Ascending aorta (tissue), 2 donors: ENCODE measurements at places on chromosomes 4 and X. TPM values are rescaled to one million over a fixed set of nuclear protein-coding genes. Genes with fewer than 3 reads are reported as not detected.

Gene RNF212
- total RNA-seq = not detected

Gene STARD8
- total RNA-seq = 16.0 TPM

Gene SORBS2
- 246 TPM for total RNA-seq

Gene TRAM1L1
- total RNA-seq = 0.43 TPM

Gene IGSF1
- 1.5 TPM for total RNA-seq

Gene GABRB1
- 0.53 TPM for total RNA-seq

Gene GATA1
- not detected for total RNA-seq

Gene DLG3
- 6.5 TPM for total RNA-seq

Gene MAGEH1
- 37.3 TPM for total RNA-seq

Gene PRDM5
- 14.9 TPM for total RNA-seq

Gene HEPH
- 38.8 TPM for total RNA-seq

Gene FAM236B
- not detected for total RNA-seq

GRCh38 chr4:2296631-2297601 lies 35.0 kb upstream of the MXD4 start:
- peak; percentile 58 for DNase-seq

DNA sequence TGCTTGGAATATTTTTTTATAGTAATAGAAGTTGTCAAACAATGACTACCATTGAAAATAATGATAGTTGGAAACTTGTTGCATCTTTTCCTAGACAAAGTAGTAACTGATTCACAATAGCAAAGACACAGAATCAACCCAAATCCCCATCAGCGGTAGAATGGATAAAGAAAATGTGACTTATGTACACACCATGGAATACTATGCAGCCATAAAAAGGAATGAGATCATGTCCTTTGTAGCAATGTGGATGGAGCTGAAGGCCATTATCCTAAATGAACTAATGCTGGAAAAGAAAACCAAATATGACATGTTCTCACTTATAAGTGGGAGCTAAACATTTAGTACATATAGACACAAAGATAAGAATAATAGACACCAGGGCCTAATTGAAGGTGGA lies 49.7 kb downstream of the ATP10D start:
- DNase-seq = no peak

DNA sequence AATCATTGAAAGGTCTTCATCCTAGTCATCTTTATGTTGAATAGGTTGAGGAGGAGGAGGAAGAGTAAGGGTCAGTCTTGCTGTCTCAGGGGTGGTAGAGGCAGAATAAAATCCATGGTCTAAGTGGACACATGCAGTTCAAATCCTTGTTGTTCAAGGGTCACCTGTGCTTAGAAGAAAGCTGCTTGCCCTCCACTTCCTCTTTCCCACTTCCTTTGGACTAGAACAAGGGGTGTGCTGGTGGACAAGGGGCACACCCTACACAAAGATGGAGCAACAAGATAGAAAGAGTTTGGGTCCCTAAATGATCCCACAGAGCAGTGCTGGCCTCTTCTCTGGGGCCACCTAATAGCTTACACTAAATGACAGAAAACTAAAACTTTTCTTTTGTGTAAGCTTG lies 47.9 kb downstream of the HSD17B13 start:
- DNase-seq = no peak

- DNase-seq = no peak
Observed at GRCh38 chrX:133330956-133331355, 84.3 kb downstream of the GPC4 start.

- DNase-seq = no peak
Observed at GRCh38 chr4:14336656-14337055, 665.6 kb upstream of the CPEB2 start.

GRCh38 chrX:66633541-66633940 lies 5.3 kb downstream of the EDA2R start:
- no peak for DNase-seq

DNA sequence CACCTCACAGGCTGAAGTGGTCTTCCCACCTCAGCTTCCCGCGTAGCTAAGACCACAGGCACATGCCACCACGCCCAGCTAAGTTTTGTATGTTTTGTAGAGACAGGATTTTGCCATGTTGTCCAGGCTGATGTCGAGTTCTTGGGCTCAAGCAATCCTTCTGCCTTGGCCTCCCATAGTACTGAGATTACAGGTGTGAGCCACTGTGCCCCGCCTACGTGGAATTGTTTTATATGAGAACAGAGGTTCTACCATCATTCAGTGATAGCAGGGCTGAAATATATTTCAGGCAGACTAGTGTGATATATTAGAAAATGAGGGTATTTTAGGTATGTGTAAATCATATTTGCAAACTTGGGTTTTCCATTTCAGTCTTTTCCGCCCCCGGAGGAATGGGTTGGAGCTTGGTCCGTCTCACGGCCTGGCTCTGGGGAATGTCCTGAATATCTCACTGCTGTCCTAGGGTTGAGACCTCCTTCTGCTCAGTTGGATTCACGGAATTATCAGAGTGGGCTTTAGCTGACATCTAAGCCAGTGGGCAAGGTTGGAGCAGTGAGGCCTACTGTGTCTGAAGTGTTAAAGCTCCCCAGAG lies 19.9 kb downstream of the NSD2 start:
- no peak for DNase-seq

DNA sequence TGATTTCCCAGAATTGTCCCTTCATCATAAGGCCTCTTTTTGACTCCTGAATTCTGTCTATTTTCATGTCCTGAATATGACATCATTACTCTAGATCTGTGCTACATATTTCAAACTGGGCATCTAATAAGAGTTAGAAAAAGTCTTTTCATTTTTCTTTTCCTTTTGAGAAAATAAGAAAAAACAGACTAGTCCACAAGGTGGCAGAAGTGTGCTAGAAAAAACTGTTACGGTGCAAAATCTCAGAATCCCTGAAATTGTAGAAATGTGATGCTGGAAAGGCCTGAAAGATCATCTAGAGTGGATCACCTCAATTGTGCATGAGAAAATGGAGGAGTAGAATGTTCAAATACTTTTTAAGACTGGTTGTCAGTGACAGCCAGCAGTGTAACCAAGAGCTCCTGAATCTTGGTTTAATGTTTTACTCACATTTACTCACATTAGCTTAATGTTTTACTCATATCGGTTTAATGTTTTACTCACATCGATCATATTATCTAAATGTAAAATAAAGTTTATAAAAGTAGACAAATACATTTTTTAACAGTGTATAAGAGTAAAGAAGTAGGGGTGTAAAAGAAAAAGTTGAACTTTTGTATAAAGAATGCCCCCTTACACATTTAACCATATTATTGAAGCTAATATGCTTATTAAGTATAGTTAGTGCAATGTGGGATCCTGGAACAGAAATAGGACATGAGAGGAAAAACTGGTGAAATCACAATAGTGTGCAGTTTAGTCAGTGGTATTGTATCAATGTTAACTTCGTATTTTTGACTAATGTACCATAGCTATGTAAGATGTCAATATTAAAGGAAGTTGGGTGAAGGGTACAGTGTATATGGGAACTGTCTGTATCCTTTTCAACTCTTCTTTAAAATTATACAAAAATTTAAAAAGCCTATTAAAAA lies 15.2 kb downstream of the ASB11 start:
- no peak for DNase-seq

DNA sequence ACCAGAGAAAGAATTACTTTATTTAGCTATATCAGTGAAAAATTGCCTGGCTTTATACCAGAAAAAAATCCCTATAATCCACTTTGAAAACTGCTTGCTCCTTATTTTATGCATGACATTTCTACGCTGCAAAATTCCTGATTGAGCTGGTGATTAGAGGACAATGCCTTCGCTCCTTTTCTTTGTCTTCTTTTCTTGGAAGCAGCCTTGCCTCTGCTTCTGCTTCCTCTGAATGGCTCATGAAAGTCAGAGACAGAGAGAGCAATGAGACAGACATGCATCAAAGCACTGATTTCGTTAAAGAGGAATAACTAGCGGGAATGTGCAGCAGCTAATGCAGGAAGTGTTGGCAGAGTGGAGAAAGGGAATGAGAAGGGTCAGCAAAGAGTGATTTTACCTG lies 294.3 kb upstream of the IGFBP7 start:
- DNase-seq = no peak

GRCh38 chr4:140351093-140352075 lies 22.1 kb upstream of the SCOC start:
- DNase-seq = no peak

DNA sequence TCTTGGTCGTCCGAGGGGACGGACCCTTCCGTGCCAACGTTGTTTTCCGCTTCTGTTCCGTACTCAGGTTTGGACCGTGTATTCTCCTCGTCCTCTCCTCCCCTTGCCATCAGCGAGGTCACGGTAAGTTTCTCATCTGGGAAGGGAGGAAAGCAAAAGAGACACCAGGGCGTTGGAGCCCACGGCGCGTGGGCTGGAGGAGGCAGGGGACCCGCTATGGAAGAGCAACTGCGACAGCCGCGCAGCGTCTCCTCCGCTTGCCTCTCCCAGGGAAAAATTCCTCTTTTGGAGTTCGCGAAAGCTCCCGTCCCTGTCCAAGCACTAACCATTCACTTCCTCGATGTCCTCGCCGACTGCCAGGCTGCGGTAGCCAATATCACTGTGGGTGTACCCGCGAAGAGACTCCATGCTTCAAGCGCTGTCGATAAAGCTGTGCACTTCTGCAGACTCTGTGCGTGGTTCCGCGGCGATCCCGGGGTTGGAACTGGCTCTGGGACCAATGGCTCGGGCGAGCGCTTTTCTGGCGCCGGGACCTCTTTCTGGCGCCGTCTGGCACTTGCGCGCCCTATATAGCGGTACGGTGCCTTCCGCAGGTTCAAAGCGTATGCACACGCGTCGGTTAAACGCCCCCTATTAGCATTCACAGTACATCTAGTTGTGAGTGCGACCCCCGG lies at the start of gene ESX1:
Gene ESX1, minus strand, starts transcription at position 492 of the 674 bp plus-strand sequence. Its CDS starts 84 bp downstream, at position 408.
- no peak for DNase-seq

GRCh38 chrX:25014366-25014838 lies 1.4 kb downstream of the ARX start:
- no peak for DNase-seq

- DNase-seq = no peak
Observed at GRCh38 chr4:83362492-83363329, 28.1 kb upstream of the HPSE start.

GRCh38 chr4:176726803-176727202 lies 65.9 kb downstream of the VEGFC start:
- no peak for DNase-seq

- no peak for DNase-seq
Observed at GRCh38 chrX:103513067-103513466, 6.2 kb downstream of the RAB40A start.

DNA sequence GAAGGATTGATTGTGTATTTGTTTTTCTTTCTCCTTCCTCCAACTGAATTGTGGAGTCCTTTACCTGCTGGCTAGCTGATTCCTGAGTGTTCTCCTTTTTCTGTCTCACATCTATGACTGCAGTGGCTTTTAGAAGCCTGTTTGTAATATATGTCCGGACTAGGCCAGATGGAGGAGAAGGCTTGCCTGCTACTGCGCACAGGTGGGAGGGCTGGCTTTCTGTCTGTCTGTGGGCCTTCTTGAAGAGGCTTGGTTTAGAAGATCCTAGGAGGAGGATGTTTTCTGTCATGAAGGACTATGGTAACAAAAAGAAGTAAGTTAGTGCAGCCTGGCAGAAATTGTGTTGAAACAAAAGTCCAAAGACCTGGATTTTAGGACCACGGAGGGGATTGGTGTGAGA lies 8.5 kb downstream of the PPP1R3F start:
- peak; percentile 8 for DNase-seq

DNA sequence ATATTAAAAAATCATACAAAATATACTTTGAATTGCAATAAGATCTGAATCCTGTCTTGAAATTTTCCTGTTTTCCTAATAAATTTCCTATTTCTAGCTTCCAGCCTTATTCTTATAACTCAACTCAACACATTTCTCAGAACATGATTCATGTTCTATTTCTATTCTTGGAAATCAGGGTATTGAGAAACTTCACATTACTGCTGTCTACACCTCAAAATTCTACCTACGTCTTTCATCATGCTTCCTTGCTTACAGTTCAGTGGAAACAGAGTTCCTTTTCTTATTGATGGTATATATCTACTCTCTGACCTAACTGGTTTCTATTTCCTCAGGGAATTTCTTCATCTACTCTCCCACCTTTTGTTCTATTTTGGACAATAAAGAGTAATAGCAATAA lies 2139.0 kb downstream of the ARAP2 start:
- no peak for DNase-seq

DNA sequence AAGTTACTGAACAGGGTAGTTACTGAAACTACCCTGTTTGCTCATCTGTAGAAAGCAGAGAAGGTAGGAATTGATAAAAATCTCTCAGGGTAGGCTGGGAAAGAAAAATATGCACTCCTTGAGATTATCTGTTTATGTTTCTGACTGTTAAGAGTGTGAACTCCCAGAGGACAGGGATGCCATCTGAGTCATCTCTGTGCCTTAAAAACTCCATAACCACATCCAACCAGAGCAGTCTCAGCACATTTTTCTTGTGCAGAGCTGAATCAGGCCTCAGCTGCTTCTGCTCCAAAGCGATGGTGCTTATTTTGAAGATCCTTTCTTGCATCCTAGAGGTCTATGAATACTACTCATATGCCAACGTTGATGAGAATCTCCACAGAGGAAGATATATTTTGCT lies 9.9 kb downstream of the CENPVL3 start:
- no peak for DNase-seq

DNA sequence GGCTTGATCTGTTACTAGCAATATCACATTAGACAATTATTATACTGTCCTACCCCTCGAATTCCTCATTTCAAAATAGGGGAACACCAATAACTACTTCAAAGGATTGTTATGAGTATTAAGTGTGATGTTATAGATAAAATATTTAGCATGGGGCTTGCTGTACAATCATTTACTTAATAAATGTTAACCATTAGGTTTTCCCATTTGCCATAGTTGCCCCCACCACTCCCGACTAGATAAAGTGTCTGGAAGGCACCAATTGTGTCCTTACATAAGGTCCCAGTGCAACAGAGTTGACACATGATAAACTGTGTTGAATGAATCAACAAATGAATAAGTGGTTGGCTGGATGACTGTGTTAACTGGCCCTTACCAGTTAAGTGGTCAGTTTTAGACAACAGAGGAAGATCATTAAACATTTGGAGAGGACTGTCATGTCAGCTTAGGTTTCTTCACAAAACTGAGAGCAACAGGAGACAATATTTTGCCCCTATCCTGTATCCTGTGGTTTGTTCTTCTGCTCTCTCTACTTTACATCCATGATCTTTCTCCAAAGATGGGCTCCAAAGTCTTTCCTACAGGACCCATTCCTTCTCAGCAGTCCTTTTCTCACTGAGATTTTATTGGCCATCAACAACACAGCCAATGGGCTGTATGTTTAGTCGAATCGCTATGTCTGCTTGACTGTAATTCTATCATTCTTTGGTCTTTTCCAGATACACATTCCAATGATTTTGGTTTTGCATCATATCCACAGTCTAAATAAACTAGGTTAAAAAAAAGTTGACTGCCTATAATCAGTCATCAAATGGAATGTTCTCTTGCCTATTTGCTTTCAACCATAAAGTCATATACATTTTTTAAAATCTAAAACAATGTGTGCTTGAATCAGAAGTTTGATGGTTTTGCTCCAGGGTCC lies 74.4 kb downstream of the RNF150 start:
- DNase-seq = no peak

GRCh38 chr4:152962150-152962549 lies 26.0 kb downstream of the FHDC1 start:
- no peak for DNase-seq

DNA sequence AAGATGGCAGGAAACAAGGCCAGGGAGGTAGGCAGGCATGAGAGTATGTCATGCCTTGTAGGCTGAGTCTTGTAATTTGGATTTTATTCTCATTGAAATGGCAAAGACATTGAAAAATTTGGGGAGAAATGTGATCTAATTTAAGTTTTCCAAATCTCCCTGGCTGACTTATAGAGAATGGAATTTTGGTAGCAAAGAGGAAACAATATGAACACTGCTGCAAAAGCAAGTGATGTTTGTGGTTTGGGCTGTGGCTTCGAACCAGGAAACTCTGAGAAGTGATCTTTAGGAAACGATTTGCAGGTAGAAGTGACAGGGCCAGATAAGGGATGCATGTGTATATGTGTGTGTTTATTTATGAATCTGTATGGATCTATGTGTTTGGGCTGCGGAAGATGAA lies 35.6 kb downstream of the ARSJ start:
- no peak for DNase-seq
